ENCODE measurements at places on chromosomes 12 and 14.

- no peak for DNase-seq
Observed at GRCh38 chr12:45973526-45973925, 16.8 kb downstream of the SCAF11 start.

DNA sequence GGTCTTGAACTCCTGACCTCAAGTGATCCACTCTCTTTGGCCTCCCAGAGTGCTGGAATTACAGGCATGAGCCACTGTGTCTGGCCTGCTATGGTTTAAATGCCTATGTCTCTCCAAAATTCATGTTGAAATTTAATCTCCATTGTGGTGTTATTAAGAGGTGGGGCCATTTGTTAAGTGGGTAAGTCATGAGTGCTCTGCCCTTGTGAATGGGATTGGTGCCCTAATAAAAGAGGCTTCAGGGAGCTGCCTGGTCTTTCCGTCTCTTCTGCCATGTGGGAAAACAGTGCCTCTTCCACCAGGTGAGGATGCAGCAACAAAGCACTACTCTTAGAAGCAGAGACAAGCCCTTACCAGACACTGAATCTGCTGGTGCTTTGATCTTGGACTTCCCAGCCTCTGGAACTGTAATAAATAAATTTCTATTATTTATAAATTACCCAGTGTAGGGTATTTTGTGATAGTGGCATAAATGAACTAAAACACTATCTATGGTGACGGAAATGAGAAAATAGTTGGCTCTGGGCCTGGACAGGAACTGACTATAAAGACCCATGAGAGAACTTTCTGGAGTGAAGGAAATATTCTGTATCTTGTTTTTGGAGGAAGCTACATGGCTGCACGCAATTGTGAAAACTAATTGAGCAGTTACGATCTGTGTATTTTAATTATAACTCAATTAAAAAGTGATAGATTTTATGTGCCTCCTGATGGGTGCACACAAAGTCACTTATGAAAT, 12.1 kb upstream of the ATP23 start:
- no peak for DNase-seq

GRCh38 chr14:53491884-53492277, 338.8 kb upstream of the DDHD1 start:
- DNase-seq = no peak

- no peak for DNase-seq
Observed at GRCh38 chr12:39372929-39373328, 70.0 kb downstream of the KIF21A start.

GRCh38 chr12:82567688-82568087, 119.0 kb upstream of the TMTC2 start:
- DNase-seq = no peak

DNA sequence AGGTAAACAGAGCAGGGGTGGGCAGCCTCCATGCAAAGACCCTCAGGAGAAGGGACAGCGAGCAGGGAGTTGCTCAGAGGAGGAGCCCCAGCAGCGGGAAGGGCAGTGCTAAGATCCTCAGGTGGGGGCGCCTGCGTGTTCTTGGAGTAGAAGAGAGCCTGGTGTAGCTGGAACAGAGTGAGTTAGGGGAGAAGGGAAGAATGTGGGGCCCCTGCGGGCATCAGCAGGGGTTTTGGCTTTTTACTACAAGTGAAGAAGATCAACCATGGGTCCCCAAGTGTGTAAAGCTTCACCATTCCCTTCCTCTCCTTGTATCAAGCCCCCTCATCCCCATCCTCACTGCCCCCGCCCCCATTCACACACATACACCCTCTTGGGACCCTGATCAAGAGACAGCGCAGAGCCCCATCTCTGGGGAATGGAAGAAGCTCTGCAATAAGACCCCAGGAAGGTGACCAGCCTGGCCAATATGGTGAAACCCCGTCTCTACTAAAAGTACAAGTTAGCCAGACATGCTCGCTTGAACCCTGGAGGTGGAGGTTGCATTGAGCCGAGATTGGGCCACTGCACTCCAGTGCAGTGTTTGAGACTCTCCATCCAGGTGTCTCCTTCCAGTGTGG, 10.2 kb upstream of the TMEM119 start:
- DNase-seq = no peak

DNA sequence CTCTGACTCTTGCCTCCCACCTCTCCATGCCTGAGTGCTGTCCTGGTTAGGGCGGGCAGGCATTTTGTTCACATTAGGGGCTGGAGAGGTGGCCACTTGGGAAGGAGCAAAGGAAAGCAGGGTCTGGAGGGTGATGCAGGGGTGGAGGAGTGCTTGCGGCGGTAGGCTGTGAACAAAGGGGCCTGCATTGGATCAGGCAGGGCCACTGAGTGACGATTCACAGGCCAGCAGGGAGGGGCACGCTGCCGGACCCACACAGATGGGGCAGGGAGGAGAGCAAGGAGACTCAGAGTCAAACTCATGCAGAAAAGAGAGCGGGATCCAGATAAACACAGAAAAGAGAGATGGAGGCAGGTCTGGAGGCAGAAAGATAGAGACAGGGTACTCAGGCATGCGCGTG, 58.4 kb upstream of the TBX3 start:
- DNase-seq = no peak

DNA sequence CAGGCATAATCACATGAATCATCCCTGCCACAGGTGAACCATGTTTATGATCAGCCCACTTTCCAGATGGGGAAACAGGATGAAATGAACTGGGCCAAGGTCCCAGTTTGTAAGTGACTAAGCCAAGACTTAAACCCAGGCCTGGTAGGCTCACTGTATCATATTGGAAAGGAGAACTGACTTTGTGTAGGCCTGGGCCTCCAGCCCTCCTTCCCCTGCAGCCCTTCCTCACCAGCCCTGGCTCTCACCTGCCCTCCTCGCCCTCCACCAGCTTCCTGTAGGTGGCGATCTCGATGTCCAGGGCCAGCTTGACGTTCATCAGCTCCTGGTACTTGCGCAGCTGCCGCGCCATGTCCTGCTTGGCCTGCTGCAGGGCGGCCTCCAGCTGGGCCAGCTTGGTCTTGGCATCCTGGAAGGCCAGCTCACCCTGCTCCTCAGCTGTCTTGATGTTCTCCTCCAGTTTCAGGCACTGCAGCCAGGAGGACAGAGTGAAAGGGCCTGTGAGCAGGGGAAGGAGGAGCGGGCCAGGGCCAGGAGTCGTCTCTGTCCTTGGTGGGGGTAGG, 19.8 kb downstream of the KRT80 start:
- no peak for DNase-seq

DNA sequence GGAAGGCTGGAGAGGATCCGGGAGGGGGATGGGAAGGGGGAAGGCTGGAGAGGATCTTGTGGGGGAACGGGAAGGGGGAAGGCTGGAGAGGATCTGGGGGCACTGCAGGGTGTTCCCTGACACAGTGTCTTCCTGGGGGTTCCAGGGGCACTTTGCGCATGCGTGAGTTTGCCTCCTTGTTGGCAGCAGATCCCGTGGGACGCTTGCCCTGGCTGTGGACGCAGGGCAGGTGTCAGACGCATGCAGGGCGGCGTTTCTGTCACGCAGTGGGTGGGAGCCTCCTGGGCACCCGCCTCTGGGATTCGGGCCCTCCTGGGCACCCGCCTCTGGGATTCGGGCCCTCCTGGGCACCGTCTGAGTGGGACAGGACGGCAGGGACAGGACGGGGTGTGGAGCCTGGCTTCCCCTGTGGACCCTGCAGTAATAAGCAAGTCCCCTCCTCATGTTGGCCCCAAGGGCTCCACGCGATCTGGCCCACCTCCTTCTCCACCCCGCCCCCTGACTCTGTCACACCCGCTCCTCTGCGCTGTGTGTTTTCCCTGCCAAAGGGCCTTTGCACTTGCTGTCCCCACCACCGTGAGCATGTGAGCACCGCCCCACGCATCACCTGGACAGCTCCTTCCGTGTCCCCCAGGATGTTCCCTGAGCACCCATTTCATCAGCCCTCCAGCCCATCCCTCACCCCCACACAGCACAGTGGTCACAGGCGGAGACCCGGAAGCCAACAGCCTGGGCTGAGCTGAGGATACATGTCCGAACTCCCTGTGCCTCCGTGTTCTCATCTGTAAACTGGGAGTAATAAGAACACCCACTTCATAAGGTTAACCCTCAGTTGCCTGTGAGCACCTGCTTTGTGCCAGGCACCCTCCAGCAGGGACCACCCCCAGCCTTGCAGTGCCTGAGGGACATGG, 4.4 kb downstream of the MMP17 start:
- no peak for DNase-seq

DNA sequence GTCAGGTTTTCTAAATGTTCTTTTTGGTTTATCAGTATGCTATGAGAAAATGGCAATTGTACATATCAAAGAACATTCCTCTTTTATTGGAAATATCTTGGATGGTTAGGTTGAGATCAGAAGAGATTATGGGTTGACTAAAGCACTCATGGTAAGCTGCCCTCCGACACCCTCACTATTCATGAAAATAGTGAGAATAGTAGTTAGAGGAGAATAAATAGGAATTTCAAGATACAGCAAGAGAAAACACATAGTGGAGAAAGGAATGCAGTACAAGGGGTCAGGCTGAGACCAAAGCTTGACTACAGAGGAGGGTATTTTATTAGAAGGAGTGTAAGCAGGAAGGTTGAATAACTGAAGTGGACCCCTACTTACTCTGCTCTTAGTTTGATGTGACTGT, 112.5 kb downstream of the PTPRQ start:
- DNase-seq = no peak

GRCh38 chr12:57854965-57855364, 8.4 kb upstream of the CTDSP2 start:
- DNase-seq = no peak

- DNase-seq = no peak
Observed at GRCh38 chr12:106841510-106842302, 67.2 kb downstream of the RIC8B start.

GRCh38 chr14:53408175-53408879, 255.2 kb upstream of the DDHD1 start:
- DNase-seq = no peak

- DNase-seq = no peak
Observed at GRCh38 chr14:88310449-88310848, 12.6 kb downstream of the KCNK10 start.

- DNase-seq = no peak
Observed at GRCh38 chr12:117188961-117189724, 1.1 kb downstream of the FBXO21 start.

DNA sequence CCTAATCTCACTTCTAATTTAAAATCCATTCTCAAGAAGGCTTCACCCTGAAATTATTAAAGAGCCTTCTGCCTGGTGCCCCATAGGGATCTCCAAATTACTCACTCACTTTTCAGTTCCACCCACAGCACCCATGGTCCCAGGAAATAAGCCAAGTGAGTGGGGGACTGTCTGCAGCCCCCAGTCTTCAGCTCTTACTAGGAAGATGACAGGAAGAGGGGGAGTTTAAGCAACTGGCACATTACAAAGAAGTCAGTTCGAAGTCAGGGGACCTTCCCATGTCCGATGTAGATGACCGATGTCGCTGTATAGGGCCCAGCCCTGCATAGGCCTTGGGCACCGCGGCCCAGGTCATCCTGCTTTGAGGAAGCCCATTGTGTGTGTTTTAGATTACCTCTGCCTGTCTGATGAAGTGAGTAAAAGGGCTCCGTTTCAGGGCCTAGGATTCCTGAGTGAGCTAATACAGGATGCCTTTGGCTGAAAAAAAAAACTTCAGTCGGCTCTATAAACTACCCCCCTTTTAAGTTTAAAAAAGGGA, 1.9 kb downstream of the ACTN1 start:
- DNase-seq = no peak

- DNase-seq = no peak
Observed at GRCh38 chr12:55008944-55009585, 10.7 kb upstream of the NEUROD4 start.

GRCh38 chr14:50667684-50667995, 466 bp downstream of the SAV1 start:
- peak; percentile 3 for DNase-seq

GRCh38 chr12:108914121-108914531, 34.2 kb downstream of the DAO start:
- no peak for DNase-seq

DNA sequence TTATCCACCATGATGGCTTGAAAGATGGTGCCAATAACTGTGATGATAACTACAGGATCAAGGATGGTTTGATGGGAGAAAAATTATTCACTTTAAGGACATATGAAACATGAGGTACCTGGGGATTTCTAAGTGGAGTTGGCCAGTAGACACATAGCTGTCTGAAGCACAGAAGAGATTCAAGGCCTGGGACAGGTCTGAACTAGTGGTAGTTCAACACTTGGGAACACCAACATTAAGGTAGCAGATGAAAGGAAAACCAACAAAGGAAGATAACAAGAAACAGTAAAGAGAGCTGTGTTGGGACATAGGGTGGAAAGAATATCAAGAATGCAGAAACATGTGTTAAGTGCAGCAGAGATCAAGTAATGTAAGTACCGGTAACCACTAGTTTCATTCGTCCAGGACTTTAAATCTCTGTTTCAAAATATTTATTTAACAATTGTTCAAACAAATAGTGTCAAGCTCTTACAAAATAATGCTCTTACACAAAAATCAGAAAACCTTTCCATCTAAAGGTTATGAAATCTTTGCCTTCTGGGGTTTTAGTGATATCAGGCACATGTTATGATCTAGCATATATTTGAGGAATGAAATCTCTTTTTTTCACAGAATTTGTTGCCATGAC, 104.7 kb downstream of the ST8SIA1 start:
- DNase-seq = no peak

- DNase-seq = no peak
Observed at GRCh38 chr14:55028066-55028465, 1.0 kb downstream of the SOCS4 start.

DNA sequence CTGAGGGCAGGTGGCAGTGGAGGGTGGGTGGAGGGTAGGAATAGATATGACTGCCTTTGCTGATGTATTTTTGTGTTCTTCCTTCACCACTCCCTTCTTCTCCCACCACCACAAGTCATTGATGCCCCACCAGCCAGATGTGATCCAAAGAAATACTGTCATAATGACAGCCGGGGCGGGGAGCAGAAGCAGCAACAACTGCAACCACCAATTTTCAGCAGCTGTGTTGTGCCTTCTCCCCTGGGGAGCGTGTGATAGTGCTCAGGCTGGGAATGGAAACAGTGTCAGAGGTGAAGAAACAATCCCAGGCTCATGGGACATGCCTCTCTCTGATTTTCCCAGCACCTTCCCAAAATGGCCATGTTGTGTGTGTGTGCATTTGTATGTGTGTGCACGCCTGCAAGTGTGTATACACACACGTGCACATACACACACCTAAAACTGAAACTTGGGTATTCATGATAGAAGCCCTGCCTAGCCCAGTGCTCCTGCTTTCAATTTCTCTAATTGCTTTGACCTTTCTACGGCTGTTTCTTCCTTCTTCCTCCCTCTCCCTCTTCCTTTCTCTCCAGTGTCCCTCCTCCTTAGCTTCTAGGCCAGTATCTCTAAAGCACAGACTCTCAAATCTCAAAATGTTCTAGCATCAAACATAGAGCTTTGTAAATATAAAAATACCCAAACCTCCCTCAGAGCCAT, 299.2 kb upstream of the FKBP4 start:
- no peak for DNase-seq

DNA sequence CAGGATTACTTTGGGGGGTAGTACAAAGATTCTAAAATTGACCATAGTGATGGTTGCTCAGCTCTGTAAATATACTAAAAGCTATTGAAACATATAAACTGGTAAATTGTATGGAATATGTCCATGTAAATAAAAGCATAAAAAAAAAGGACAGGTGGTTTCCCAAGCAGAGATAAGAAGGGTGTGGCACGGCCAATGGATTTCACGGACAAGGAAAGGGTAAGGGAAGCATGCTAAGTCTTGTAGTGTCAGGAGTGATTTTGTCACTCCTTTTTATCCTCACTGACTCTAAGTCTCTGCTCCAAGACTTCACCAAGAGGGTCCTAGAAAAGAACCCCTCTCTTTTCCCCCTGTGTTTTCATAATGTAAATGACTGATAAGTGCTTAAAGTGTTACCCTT, 229.2 kb downstream of the SPTSSA start:
- DNase-seq = no peak

- no peak for DNase-seq
Observed at GRCh38 chr12:115657081-115658013, 620.1 kb downstream of the MED13L start.

GRCh38 chr14:77738559-77739250, 22.3 kb downstream of the SNW1 start:
- DNase-seq = no peak
